Activated CD8-positive, alpha-beta memory T cell treated with anti-CD3 and anti-CD28 coated beads, Interleukin-2, amount 10 ng/mL, durations not matched to agents 7 days and 5 days (primary cell): ENCODE measurements at places on chromosomes 7 and 10.

DNA sequence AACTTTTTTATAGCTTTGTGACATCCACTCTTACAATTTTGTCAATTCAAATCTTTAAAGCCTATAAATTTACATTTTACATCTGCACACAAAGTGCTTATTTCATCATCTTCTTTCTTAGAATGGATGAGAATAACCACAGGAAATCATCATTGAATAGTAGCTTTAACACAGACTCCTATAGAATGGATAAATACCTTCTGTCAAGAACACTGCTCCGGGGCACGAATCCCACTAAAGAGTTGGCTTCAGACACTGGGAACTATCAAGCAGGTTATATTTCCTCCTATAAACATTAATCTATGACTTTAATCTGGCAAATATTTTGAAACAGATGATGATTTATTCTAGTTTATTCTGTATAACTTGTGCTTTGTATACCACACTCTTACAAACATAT, 269.7 kb upstream of the TPK1 start:
- DNase-seq: no peak
- H3K4me1 ChIP-seq: no peaks in the 10 kb centered on the region
- no peaks in the 10 kb centered on the region for H3K36me3 ChIP-seq
- no peak overlapping the region for H3K4me3 ChIP-seq
- no peaks in the 10 kb centered on the region for H3K27me3 ChIP-seq
- no peak overlapping the region for H3K27ac ChIP-seq

GRCh38 chr10:19895500-19895899, 79.3 kb downstream of the PLXDC2 start:
- no peak overlapping the region for H3K27ac ChIP-seq
- no peak overlapping the region for H3K4me3 ChIP-seq
- H3K4me1 ChIP-seq: no peaks in the 10 kb centered on the region
- no peak for DNase-seq

- no peak overlapping the region for H3K4me3 ChIP-seq
- no peak overlapping the region for H3K27ac ChIP-seq
- H3K4me1 ChIP-seq: peaks cover 4% of the 10 kb centered on the region
- no peak for DNase-seq
Measured at GRCh38 chr7:157871681-157872080, 534.9 kb downstream of the DNAJB6 start.

DNA sequence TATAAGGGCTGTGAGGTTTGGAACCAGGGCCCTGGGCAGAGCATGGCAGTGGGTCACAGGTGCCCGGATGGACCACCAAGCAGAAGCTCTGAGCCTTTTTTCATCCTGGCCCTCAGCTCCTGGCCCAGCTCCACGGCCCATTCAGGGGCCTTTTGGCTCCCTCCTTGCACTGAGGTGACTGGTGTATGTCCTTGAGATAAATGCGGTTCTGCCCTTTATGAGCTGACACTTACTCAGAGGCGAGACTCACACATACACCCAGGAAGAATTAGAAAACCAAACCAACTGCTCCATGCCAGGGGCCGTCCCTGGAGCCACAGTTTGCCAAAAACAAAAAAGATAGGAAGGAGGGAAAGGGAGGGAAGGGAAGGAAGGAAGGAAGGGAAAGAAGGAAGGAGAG, 49.7 kb downstream of the CUZD1 start:
- H3K36me3 ChIP-seq: no peaks in the 10 kb centered on the region
- no peak overlapping the region for H3K4me3 ChIP-seq
- peaks cover 8% of the 10 kb centered on the region for H3K27me3 ChIP-seq
- H3K4me1 ChIP-seq: no peaks in the 10 kb centered on the region
- DNase-seq: no peak
- H3K27ac ChIP-seq: no peak overlapping the region

DNA sequence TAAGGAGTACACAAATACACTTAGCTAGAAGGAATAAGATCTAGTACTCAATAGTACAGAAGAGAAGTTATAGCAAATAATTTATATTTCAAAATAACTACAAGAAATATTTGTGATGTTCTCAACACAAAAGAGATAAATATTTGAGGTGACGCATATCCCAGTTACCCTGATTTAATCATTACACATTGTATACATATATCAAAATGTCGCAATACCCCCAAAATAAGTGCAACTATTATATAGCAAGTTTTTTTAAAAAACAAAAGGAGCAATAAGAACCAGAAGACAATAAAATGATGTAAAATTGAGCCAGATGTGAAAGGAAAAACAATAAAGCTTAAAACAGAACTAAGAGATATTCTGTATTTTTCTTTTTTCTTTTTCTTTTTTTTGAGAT, 59.3 kb upstream of the KIAA1217 start:
- no peak for DNase-seq
- no peak overlapping the region for H3K27ac ChIP-seq

DNA sequence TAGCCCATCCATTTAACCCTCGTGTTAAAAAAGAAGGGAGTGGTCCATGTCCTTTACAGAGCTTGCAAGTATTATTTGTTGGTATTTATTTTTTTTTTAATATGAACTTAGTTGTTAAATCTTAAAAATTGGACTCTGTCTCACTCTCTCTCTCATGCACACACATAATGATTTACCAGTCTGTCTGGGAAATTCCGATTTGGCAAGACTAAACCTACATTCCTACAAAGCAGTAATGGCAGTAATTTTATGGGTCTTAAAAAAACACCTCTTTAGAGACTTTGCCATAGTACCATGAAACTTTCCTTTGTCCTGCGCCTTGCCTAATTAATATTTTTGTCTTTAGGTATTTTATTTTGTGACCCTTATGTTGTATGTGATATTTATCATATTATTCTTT, 239.5 kb upstream of the PPP1R3A start:
- no peaks in the 10 kb centered on the region for H3K36me3 ChIP-seq
- DNase-seq: no peak
- H3K4me3 ChIP-seq: no peak overlapping the region

GRCh38 chr7:47379629-47380324, 202.1 kb downstream of the TNS3 start:
- no peaks in the 10 kb centered on the region for H3K4me1 ChIP-seq
- H3K36me3 ChIP-seq: no peaks in the 10 kb centered on the region
- H3K4me3 ChIP-seq: no peak overlapping the region
- no peaks in the 10 kb centered on the region for H3K27me3 ChIP-seq
- DNase-seq: no peak
- H3K27ac ChIP-seq: no peak overlapping the region

- H3K27me3 ChIP-seq: peaks cover 4% of the 10 kb centered on the region
- no peak overlapping the region for H3K4me3 ChIP-seq
- H3K27ac ChIP-seq: no peak overlapping the region
- DNase-seq: no peak
- H3K4me1 ChIP-seq: peaks cover 17% of the 10 kb centered on the region
Measured at GRCh38 chr7:66033471-66034385, 41.9 kb upstream of the ASL start.

GRCh38 chr10:85280014-85280413, 951.6 kb downstream of the CCSER2 start:
- H3K27me3 ChIP-seq: no peaks in the 10 kb centered on the region
- no peak overlapping the region for H3K4me3 ChIP-seq
- no peak for DNase-seq
- no peaks in the 10 kb centered on the region for H3K36me3 ChIP-seq
- H3K4me1 ChIP-seq: no peaks in the 10 kb centered on the region

DNA sequence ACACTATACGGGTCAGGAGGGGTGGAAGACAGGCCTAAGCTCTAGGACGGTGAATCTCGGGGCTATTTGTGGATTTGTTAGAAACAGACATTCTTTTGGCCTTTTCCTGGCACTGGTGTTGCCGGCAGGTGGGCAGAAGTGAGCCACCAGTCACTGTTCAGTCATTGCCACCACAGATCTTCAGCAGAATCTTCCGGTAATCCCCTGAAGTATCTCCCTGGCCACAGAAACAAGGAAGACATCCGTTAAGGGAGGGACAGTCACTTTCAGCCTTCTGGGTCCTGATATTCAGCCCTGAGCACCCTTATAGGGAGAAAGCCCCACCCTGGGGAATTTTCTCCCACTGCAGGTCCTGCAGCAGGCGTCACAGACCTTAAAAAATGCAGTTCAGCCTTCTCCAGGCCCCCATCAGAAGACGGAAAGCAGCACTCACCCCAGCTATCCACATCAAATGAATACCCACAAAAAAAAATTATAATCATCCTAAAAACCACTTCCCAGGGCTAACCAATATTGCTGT, 23.2 kb downstream of the PLAC9 start:
- DNase-seq: no peak
- no peaks in the 10 kb centered on the region for H3K27me3 ChIP-seq
- H3K4me3 ChIP-seq: no peak overlapping the region

DNA sequence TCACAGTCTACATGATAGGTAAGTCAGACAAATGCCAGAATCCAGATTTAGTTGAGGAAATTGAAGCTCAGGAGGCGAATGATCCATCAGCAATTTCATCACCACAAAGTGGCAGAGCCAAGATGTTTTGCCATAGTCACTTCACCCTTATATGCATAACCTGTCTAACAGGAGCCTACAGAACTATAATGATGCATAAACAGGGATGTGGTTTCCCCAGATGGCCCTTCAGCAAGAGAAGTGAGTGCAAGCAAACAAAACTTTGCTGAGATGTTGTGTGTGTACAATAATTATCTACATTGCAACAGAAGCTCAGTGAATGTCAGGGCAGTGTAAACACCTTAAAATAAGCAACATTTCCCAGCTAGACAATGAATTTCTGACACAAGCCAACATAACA, 28.6 kb downstream of the PON3 start:
- peaks cover 9% of the 10 kb centered on the region for H3K27me3 ChIP-seq
- DNase-seq: no peak

DNA sequence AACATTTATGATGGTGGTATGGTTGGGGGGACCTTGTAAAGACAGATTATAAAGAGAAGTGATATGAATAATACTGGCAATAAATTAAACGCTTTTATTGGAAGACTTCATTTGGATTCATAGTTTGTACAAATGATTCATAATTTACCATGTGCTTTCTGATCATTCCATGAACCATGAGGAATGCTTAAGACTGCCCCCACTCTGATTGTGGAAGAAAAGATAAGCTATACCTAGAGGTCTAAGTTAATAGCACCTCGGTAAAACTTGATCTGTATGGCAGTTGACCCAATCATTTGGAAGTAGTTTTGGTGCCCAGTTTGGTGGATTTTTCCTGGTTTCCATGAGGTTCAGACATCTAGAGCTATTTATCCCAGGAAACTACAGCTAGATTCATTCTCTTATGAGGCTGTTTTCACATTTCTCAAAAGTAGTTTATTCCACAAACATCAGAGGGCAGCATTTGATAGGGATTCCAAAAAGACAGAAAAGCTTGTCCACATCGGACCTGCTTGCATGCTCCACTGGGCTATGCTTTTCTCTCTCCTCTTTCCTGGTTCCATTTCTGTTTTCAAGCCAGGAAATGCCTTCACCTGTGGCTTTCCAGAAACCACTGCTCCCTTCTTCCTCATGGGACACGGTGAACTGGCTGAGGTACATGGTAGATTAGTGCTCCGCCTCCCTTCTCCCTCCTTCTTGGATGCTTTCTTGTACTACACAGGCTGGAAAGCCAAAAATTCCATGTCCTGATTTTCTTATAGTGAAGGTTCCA, 29.2 kb downstream of the TFAM start:
- no peaks in the 10 kb centered on the region for H3K4me1 ChIP-seq
- no peak for DNase-seq
- H3K27me3 ChIP-seq: peaks cover 2% of the 10 kb centered on the region
- no peak overlapping the region for H3K27ac ChIP-seq
- no peak overlapping the region for H3K4me3 ChIP-seq

DNA sequence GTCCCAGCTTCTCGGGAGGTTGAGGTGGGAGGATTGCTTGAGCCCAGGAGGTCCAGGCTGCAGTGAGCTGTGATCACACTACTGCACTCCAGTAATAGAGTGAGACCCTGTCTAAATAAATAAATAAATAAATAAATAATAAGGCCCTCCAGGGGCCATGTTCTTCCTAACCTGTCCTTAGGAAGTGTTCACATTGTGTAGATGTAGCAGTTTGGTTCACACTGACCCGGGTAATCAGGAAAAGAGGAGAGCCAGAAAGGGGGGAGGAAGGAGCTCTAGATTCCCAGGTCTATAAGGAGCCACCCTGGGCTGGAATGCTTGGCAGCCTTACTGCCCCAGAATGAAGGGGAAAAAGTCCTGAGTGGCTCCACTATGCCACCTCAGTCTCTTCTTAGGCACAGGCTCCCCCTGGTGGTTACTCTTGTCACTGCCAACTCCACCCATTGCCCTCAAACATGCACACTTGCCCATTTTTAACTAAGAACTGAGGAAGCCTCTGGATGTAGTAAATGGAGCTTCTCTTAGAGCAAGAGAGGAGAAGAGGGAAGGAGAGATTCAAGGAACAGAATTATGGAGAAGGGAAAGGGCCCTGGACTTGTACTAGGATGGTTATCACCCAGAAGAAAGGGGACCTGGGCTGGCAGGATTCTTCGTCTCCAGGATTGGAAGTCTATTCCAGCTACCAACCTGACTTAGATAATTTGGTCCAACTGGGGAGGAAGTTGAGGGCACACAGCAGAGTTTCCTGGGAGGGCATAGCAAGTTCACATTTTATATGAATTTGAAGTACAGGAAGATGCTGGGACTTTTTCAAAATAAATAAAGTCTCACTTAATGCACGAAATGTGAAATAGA, 7.8 kb downstream of the HPS6 start:
- H3K36me3 ChIP-seq: peaks cover 2% of the 10 kb centered on the region
- peak; percentile 86 for DNase-seq
- H3K27ac ChIP-seq: no peak overlapping the region
- no peaks in the 10 kb centered on the region for H3K27me3 ChIP-seq

- no peaks in the 10 kb centered on the region for H3K36me3 ChIP-seq
- H3K4me1 ChIP-seq: peaks cover 24% of the 10 kb centered on the region
- H3K4me3 ChIP-seq: no peak overlapping the region
Measured at GRCh38 chr10:88793712-88794299, 8.7 kb upstream of the LIPM start.

- H3K4me3 ChIP-seq: no peak overlapping the region
- DNase-seq: peak; percentile 41
- no peak overlapping the region for H3K27ac ChIP-seq
- no peaks in the 10 kb centered on the region for H3K27me3 ChIP-seq
- H3K36me3 ChIP-seq: no peaks in the 10 kb centered on the region
Measured at GRCh38 chr10:46555713-46556514, 544 bp downstream of the GPRIN2 start.

- peaks cover 25% of the 10 kb centered on the region for H3K27me3 ChIP-seq
- H3K36me3 ChIP-seq: no peaks in the 10 kb centered on the region
Measured at GRCh38 chr7:43148161-43148731, 35.8 kb downstream of the HECW1 start.

DNA sequence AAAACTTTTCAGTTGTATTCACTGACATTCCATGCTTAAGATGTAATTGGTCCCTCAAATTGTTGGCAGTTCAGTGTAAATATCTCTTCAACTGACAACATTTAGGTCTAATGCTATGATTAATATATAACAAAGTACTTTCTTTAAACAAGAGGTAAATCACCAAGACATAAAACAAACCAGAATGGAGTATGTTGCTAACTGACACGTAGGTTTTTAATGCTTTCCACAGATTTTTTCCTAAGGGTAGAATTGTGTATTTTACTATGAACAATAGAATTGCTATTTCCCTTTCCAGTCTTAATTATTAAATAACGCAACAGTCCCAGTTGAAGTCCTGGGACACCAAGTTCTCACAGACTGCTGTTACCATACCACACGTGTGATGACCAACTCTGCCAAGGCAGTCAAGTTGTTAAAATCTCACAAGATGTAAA, 4.1 kb downstream of the JCAD start:
- DNase-seq: no peak
- peaks cover 9% of the 10 kb centered on the region for H3K4me1 ChIP-seq
- H3K27ac ChIP-seq: no peak overlapping the region
- H3K36me3 ChIP-seq: peaks cover 2% of the 10 kb centered on the region
- peaks cover 74% of the 10 kb centered on the region for H3K27me3 ChIP-seq
